ENCODE measurements at places on chromosomes 4 and X. TPM values are rescaled to one million over a fixed set of nuclear protein-coding genes. Genes with fewer than 3 reads are reported as not detected.

- no peak overlapping the region for H3K27ac ChIP-seq
- no peak for DNase-seq
- no peaks in the 10 kb centered on the region for H3K4me1 ChIP-seq
- H3K36me3 ChIP-seq = no peaks in the 10 kb centered on the region
- H3K27me3 ChIP-seq = no peaks in the 10 kb centered on the region
- no peak overlapping the region for H3K4me3 ChIP-seq
These were observed 1718.9 kb downstream of the C4orf33 start for GRCh38 chr4:130814896-130815295.

- peaks cover 9% of the 10 kb centered on the region for H3K4me1 ChIP-seq
- H3K36me3 ChIP-seq = no peaks in the 10 kb centered on the region
- no peak overlapping the region for H3K4me3 ChIP-seq
- no peak overlapping the region for H3K27ac ChIP-seq
- H3K27me3 ChIP-seq = peaks cover 22% of the 10 kb centered on the region
These were observed 26.0 kb upstream of the ELF2 start for GRCh38 chr4:139202991-139203390.

GRCh38 chr4:63440236-63440635 lies 969.0 kb downstream of the TECRL start:
- H3K36me3 ChIP-seq = no peaks in the 10 kb centered on the region
- no peaks in the 10 kb centered on the region for H3K4me1 ChIP-seq
- H3K4me3 ChIP-seq = no peak overlapping the region
- no peak for DNase-seq
- H3K27me3 ChIP-seq = no peaks in the 10 kb centered on the region
- H3K27ac ChIP-seq = no peak overlapping the region

DNA sequence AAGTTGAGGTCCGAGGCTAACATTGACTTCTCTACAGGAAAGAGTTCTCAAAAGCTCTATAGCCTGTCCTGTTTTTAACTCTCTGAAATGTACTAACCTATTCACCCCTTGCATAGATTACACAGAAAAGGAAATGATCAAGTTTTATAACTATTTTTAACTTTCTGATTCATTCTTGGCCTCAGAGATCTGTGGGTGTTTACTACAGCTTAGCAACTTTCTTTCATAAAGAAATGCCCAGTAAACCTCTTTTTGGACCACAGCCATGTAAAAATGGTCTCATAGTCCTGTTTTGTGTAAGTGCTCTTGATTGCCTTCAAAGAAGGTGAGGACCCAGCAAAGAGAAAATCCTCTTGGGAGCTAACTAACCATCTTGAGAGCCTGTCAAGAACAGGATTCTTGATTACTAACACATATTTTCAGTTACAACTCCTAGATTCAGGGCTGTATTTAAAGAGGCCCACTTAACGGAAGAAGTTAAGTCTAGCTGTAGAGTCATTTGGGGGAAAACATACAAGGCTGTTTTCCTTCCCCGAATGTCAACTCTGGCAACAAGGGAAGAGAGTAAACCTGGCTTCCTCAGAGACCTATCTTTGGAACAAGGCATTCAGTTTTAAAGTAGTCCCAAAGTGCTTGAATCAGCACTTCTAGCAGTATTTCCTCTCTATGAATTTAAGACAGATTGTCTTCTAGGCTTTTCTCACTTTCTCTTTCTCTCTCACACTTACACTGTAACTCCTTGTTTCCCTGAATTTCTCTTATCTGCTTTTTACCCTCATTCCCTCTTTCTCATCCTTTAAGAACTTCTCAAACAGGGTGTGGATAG lies 78.2 kb downstream of the IL21 start:
- no peaks in the 10 kb centered on the region for H3K27me3 ChIP-seq
- peak overlapping the region; percentile 91 for H3K27ac ChIP-seq
- peaks cover 89% of the 10 kb centered on the region for H3K4me1 ChIP-seq
- H3K4me3 ChIP-seq = peak overlapping the region; percentile 69

DNA sequence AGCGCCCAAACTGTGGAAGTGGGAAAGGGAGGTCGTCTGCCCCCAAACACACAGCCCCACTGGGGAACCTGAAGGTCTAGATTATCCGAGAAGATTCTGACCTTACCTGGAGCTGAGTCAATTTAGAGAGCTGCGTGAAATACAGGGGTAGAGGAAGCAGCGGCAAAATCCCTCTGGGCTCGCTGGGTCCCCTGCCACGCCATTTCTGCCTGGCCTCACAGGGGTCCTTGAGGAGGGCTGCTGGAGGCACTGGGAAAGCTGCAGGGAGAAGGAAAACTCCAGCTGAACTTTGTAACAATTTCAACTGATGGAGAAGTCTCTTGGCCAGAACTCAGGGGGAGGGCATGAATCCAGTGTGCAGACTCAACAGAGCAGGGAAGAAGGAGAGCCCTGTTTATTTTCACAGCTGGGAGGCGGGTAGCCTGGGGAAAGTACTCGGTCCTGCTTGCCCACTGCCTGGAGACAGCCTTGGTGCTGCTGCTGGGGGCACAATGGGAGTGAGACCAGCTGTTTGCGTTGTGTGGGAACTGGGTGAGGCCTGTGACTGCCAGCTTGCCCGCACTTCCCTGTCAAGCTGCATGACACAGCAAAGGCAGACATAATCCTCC lies 93.2 kb upstream of the MAPK10 start:
- H3K4me3 ChIP-seq = no peak overlapping the region
- peaks cover 6% of the 10 kb centered on the region for H3K4me1 ChIP-seq
- H3K36me3 ChIP-seq = no peaks in the 10 kb centered on the region

DNA sequence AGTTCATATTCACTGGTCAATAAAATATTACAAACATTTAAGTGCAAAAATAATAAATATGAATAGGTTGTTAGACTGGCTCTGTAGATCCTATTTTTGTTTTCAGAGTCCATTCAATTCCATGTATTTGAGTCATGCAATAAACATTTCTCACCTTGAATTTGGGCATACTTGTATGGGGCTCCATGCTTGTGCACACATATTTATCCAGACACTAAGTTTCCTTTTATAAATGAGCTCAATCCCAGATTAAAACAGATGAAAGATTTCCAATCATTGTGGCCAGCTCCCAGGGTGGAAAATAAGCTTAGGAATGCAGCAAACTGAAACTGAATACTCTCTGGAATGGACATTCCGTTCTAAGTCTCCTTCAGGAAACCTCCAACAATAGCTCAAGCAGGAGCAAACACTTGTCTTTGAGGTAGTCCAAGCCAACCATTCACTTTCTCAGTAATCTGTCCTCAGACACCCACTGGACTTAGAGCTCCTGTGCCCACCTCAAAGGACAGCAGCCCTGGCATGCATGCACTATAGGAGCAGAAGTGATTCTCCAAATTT lies 16.4 kb downstream of the DMD start:
- H3K27me3 ChIP-seq = no peaks in the 10 kb centered on the region
- no peak overlapping the region for H3K4me3 ChIP-seq

DNA sequence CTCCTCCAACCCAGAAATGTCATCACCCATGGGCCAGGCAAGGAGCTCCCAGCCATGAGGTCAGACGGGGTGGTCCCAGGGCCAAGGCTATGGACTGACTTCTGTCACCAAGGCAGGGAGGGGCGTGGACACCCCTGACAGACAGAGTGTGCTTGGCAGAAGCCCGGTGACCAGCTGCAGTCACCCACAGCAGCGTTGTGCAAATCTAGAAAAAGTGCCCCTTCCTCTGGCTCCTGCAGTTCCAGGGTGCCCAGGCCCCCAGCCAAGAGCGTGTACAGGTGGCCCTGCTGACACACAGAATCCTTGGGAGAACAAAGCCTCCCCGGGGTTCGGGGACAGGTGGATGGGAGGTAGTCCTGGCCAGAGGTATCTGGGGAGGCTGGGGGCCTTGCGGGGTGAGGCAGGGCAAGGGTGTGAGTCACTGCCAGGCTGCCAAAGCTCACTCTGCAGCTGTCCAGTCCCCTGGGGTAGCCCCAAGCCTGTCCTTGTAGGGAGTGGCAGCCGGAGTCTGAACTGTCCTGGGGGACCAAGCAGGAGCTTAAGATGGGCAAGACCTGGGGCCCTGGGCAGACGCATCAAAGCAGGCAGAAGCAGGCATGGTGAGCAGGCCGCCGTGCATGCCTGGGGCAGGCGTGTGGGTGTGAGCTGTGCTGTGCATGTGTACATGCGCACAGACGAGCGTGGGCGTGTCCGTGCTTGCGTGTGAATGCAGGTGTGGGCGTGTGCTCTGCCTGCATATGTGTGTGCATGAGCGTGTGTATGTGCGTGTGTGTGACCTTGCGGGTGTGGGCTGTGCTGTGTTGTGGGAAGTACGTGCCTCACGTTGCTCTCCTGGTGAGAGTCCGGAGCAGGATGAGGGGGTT lies 3.3 kb downstream of the MYL5 start:
- no peaks in the 10 kb centered on the region for H3K27me3 ChIP-seq
- H3K27ac ChIP-seq = no peak overlapping the region
- no peak overlapping the region for H3K4me3 ChIP-seq
- H3K36me3 ChIP-seq = peaks cover 2% of the 10 kb centered on the region

The EXOC1L gene
- total RNA-seq = not detected

The OPHN1 gene
- not detected for total RNA-seq

Measured in activated T-cell treated with anti-CD3 and anti-CD28 coated beads, Interleukin-2, amount 50 U/mL, for 72 hours (primary cell).